ENCODE measurements at places on chromosomes 3 and 15.

DNA sequence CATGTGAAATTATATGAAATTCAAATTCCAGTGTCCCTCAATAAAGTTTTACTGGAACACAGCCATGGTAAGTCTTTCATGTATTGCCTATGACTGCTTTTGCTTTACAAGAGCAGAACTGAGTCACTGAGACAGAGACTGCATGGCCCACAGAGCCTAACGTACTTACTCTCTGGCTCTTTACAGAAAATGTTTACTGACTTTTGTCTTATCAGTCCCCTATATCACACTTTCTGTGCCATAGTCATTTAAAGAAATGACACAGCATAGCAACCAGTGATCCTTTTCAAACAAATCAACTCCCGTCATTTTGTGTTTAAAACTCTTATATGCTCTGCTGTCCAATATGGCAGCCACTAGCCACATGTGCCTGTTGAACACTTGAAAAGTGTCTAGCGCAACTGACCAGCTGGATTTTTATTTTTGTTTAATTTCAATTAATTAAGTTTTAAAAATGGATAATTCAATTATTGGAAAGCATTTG, 129.7 kb upstream of the CDIN1 start:
- DNase-seq, result no peak

GRCh38 chr3:97871186-97871585, 49.4 kb downstream of the CRYBG3 start:
- no peak for DNase-seq

- no peak for DNase-seq
These were observed 16.6 kb upstream of the EHHADH start for GRCh38 chr3:185270262-185270955.

DNA sequence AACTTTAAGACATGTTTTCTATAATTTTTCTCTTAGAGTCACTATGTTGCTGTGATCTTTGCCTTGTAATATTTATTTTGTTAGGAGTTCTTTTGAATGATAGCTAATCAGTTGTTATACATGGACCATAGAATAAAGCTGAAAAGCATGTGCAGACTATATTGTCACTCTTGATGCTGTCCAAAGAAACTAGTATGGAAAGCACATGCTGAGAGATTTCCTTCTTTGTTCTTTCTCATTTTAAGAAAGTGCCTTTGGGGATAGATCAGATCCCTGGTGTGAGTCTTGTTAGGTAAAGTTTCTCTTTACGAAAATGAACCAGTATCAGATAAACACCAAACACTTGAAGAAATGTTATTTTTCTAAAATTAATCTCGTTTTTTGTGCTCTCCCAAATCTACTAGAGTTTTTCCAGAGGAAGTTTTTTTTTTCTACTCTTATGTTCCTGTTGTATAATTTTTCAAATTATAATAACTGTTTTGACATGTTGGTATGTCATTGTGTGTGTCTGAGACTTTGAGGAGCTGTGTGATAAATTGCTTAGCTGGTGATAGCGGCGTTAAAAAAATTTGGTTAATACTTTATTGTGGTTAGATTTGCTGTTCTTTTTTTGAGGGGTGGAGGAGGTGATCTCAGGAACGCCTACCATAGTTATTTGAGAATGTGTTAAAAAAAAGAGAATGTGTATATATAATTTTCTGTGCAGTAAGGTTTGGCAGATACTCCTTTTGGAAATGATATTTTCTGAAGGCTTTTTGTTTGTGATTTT, 2.2 kb downstream of the PIAS1 start:
- no peak for DNase-seq

GRCh38 chr15:70153921-70154717, 56.4 kb upstream of the TLE3 start:
- DNase-seq, result no peak

DNA sequence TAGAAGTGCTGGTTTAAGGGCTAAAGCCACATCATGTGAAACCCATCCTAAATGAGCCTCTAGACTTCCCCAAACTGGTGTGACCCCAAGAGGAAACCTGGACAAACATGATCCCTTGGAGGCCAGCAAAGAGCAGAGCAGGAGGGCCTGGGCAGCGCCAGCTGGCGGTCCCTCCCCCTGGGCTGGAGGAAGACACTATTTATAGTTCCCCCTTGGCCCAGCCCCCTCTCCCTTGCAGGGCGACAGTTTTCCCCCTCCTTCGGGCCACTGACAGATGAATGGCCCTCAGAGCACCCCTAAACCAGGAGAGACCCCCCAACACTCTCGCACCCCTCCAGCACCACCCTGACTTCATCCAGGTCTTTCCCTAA, 2.9 kb downstream of the UCN2 start:
- no peak for DNase-seq

- DNase-seq, result no peak
These were observed 185.5 kb downstream of the NFKBIZ start for GRCh38 chr3:102034639-102035451.

DNA sequence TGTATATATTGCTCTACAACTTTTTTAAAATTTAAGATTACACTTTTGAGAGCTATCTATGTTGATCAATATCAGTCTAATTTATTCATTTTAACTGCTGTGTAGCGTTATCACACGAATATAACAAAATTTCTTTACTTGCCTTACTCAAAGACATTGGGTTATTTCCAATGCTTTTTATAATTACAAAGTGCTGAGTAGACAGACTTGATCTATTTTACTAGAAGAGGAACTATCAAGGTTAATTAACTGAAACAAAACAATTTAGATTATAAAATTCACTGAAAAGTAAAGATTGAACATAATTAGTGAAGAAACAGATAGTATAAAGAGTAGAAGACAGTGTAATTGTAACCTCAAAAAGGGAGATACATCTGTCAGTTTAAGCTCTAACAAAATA, 105.5 kb downstream of the TGFBR2 start:
- no peak for DNase-seq

GRCh38 chr3:117102426-117102825, 392.8 kb downstream of the TUSC7 start:
- DNase-seq, result no peak

DNA sequence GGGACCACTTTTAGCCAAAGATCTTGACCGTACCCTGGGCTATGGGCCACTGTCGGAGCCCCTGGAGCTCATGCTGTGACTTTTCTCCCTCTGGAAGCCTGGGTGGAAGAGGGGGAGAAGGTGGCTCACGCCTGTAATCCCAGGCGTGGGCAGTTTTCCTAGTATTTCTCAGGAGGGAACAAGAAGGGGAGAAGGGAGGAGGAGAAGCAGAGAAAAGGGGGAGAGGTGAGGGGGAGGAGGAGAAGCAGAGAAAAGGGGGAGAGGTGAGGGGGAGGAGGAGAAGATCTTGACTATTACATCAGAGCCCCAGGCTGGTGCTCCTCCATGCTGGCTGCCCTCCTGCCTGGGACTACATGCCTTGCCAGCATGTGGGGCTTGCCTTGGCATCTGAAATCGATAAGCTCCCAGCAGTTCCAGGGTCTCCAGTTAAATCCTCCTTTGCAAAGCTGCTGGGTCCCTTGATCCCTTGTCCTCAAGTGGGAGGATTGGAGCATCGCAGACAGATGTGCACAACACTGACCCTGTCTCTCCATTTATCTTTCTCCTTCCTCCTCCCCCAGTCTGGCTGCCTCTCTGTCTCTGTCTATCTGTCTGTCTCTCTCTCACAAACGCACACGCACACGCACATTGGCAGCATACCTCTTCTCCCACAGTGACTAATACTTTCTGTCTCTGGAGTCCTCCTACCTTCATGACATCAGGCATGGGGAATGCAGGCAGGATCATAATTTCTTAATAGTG, 41.6 kb downstream of the MRAS start:
- DNase-seq, result no peak
